ENCODE measurements at places on chromosomes 2 and 18.

DNA sequence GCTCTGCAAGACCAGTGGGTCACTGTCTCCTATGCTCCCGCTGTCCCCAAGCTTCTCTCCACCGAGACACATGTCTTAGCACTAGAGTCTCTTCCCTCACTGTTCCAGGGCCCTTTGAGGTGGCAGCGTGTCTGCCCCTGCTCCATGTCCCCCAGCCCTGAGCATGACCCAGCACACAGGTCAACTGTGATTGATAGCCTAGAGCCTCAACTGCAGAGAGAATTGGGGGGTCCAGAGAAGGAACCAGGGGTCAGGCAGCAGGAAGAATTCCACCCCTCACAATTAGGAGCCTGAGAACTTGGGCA is 54.6 kb upstream of the ODC1 start:
- DNase-seq, result no peak

- peak; percentile 62 for DNase-seq
Observed at GRCh38 chr2:113167115-113167932, 6.4 kb upstream of the PSD4 start.

- DNase-seq, result no peak
Observed at GRCh38 chr2:201890453-201890852, 84.1 kb downstream of the CDK15 start.

DNA sequence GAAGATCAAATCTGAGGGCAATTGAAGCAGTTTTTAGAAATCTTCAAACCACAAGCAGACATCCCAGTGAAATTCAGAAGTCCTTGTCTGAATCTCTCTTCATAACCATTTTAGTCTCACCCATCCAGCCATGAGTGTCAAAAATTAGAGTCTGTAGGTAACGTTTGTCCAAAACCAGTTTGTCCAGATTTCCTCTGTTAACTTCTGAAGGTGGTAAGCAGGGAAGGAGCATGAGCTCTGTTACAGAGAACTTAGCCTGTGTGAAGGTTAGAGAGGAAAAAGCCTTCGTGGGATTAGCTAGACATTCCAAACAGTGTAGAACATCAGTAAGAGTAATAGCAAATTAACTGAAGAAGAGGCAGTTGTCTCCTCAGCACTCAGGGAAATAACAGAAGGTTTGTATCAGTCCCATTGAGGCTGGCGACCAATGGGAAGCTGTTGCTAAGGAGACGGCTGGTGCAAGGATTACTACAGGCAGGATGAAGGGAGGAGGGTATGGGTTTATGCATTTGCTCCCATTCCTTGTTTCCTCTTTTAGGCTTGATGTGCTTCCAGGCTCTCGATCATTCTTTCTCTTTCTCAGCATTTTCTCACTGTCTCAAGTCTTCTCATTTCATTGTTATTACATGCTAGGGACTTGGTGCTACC is 8.7 kb upstream of the GPR155 start:
- no peak for DNase-seq

DNA sequence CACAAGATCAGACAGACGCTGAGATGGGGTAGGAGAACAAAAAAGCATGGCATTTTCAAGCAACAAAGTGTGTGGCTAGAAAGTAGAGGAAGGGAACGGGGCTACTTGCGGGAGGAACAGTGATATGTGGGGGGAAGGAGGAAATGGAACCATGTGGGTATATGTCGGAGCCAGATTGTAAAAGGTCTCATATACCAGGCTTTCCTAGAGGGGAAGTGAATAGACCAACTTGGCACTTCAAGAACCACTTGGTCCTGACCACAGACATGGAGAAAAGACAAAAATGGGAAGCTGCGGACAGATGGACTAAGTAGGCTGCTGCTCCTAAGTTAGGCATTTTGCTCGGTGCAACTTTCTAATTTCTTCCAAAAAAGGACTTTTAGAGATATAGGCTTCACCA is 196.0 kb downstream of the DCC start:
- DNase-seq, result no peak

GRCh38 chr2:86221066-86221684 is 21.9 kb downstream of the MRPL35 start:
- no peak for DNase-seq

- no peak for DNase-seq
Observed at GRCh38 chr2:79573895-79574674, 61.2 kb downstream of the CTNNA2 start.

DNA sequence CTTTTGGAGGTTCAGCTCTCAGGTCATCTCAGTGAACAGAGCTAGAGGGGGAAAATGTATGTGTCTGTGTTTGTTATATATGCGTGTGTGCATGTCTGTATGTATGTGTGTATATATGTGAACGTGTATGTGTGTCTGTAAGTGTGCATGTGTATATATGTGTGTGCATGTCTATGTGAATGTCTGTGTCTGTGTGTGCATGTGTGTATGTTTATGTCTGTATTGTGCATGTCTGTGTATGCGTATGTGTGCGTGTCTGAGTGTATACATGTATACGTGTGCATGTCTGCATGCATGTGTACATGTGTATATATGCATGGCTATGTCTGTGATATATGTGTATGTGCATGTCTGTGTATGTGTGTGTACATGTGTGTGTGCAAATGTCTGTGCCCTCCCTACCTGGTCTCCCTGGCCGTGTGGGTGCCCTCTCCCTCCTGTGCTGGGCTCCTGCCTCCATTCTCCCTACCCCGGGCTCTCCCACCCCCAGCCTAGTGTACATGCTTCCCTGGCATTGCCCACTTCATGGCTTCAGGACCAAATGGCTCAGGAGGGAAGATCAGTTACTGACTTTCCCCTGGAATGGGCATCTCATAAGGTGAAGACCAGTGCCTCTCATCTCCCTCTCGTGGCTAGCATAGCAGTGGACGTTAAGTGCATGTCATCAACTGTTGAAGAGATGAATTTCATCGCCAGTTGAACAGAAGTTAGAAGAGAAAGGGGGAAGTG is 49.9 kb downstream of the TRAF3IP1 start:
- no peak for DNase-seq

Data from NCI-H2029 treated with DMSO at 0.1 percent for 48 hours (cell line).